ENCODE measurements at places on chromosomes 16 and 17.

- DNase-seq = no peak
Measured at GRCh38 chr16:85555719-85556455, 57.2 kb upstream of the GSE1 start.

GRCh38 chr16:83973077-83973476 lies 5.0 kb downstream of the NECAB2 start:
- DNase-seq = no peak

DNA sequence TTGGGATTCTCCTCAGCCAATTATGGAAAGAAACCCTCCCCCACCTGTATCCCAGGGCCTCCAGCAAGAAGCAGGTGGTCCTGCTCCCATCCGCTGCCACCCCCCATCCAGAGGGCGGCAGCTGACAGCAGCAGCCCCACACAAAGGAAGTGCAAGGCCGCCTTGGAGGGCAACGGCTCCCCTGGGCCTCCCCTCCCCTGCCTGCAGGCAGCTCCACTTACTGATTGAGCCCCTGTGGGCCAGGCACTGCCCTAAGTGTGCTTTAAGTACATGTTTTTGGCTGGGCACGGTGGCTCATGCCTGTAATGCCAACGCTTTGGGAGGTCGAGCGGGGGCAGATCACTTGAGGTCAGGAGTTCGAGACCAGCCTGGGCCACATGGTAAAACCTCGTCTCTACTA lies 257.6 kb downstream of the PARN start:
- no peak for DNase-seq

- DNase-seq = no peak
Measured at GRCh38 chr16:79430191-79430678, 170.3 kb downstream of the MAF start.

GRCh38 chr17:43010667-43011308 lies 4.2 kb downstream of the IFI35 start:
- DNase-seq = no peak

DNA sequence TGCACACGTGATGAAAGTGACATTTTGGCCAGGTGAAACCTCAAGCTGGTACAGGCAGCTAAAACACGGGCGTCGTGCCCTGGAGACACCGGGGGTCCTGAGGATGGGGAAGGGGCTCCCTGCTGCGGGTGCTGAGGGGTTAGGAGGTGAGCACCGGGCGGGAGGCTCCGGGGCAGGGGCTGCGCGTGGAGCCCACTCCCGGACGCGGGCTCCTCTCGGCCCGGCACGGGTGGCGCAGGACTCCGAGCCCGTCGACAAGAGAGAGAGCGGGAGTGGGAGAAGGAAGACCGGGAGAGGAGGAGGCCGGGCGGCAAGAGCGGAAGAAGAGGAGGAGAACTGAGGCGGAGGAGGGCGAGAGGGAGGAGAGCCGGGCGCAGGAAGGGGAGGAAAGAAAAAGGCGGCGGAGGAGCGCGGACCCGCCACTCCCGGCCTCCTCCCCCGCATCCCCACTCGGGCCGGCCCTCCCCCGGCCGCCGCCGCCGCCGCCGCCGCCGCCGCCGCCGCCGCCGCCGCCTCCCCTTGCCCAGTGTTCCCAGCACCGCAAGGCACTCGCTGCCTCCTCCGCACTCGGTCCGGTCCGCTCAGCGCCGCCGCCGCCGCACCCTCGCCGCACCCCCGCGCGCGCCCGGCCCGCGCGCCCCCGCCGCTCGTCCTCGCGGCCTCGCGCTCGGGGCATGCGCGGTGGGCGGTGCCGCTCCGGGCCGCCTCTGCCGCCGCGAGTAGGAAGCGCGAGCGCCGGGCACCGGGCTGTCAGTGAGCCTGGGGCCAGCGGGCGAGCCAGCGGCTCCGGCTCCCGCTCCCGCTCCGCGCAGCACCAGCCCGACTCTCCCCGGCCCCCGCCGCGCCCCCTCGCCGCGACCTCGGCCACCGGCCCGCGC lies at the start of gene PRKCA:
TSS of gene PRKCA (plus strand) at position 750 of the 878 bp plus-strand sequence.
- DNase-seq = no peak

GRCh38 chr16:2190659-2191445 lies 5.6 kb downstream of the CASKIN1 start:
- no peak for DNase-seq

DNA sequence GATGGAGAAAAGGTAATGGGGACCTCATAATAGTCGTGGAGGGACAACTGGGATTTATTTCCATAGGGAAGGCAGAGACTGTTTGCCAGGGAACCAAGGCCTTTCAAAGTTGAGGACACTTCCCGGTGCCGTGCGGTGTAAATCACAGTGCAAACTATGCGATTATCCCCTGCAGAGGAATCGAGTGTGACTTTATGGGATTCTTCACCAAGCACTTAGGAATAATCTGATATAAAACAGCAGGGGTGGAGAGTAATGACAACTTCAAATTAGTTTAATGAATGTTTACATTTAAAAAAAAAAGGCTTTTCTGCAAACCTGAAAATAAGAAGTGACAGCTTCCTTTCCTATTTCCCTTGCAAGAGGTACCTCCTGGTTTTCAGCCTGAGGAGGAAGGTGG lies 538.2 kb downstream of the MAF start:
- DNase-seq = no peak

DNA sequence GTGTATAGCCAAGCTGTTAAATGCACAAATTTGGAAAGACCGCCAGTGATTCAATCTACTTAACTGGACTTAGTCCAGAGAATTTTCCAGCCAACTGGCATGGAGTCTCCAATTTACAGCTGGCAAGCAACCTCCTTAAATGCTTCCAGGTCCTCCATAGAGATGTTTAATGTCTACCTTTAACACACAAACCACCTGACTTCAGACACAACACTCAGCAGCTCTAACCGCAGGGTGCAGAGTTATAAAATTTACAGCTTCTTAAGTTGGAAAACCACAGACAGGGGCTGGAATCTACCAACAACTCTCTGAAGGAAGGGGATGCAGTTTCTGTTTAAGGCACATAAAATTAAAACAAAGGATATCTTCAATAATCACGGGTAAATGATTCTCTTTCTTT lies 106.9 kb downstream of the SYCE1L start:
- no peak for DNase-seq

DNA sequence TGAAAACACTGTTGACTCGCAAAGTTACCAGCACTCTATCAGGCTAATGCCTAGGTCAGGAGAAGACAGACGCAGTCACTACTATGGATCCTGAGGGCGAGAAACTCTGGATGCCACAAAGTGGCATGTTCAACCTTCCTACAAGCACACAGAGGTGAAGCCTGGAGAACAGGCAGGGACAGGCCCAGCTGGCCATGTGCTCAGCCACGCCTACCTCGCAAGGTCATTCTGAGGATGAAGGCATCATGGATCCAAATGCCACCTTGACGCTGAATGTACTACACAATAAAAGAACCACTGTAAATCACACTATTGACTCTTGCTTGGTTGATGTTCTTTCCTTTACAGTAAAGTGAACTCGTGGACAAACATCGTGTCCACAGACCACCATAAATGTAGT lies 85.8 kb downstream of the ANKRD11 start:
- DNase-seq = no peak

- DNase-seq = peak; percentile 80
Measured at GRCh38 chr17:81471818-81472456, 40.7 kb downstream of the ACTG1 start.

- DNase-seq = no peak
Measured at GRCh38 chr16:51651061-51651466, 500.0 kb upstream of the SALL1 start.

GRCh38 chr16:15782573-15783365 lies 74.1 kb downstream of the MYH11 start:
- DNase-seq = no peak

DNA sequence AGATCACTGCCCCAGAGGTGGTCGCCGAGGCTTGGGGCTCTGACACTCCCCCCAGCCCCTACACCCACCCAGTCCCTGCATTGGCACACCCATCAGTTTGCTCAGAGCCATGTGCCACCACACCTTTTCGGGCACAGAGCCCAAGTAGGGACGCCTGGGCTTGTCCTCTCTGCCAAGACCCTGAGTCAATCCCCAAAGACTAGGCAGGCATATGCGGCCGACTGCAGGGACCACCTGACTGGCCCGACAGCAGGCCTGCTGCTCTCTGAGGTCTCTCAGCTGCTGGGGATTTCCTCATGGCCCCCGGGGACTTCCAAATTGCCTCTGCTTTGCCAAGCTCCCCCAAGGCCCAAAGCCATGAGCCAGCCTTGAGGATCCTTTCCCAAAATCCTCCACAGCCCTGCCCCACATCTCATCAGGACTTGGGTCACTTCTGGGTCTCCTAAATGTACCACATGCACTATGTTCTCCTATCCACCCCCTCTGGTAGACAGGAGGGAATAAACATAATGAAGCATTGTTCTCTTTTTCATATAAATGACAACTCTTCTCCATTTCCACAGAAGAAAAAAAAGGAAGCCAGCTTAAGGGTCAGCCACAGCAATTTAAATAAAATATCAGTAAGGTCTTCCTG lies 30.6 kb downstream of the MYO18A start:
- DNase-seq = no peak

GRCh38 chr16:21565861-21566669 lies 33.3 kb upstream of the METTL9 start:
- DNase-seq = no peak

DNA sequence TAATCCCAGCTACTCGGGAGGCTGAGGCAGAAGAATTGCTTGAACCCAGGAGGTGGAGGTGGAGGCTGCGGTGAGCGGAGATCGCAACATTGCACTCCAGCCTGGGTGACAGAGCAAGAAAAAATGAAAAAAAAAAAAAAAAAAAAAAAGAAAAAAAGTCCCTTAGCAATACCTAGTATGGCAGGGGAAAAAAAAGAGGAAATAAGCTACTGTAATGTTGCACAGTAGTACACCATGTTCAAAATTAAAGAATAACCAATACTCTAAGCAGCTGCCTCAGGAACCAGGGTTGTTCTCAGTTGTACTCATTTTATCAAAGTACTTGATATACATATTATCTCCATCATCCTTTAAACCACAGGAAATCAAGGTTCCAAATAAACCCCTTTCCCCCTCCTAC lies 17.3 kb upstream of the TXNDC11 start:
- DNase-seq = no peak

DNA sequence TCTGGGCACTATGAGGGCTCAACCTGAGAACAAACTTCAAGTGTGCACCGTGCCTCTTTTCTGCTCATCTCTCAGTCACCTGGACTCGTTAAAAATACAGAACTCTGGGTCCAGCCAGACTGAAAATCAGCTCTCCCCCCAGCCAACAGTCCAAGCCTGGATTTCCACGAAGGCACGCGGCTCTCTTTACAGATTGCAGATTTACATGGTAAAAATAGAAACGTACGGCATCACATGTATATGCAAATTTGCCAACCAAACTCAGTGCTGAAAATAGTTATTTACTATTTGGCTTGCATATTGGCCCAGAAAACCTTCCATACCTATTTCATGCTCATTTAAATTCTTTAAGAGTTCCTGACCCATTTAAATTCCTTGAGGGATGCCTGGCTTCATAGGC lies 315.8 kb downstream of the MAF start:
- no peak for DNase-seq

DNA sequence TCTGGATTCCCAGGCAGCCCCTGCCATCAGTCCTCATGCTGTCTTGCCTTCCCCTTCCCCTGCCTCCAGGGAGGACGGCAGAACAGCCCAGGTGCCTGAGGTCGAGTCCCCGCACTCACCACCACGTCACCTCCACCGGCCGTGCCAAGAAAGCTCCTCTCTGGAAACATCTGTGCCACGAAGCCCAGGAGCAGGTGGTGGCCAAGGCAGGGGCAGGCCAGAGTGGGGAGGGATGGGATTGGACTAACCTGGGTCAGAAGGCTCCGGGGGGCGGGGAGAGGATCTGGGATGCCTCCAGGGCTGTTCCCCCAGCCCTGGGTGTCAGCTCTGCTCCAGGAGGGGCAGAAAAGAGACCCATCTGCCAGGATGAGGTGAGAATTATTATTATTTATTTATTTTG lies 7.4 kb upstream of the DPEP1 start:
- DNase-seq = no peak

- no peak for DNase-seq
Measured at GRCh38 chr16:23509782-23510163, 521 bp downstream of the GGA2 start.

- no peak for DNase-seq
Measured at GRCh38 chr17:48542114-48542656, 2.7 kb downstream of the HOXB2 start.

GRCh38 chr17:79832218-79833109 lies 6.8 kb downstream of the CBX4 start:
- no peak for DNase-seq

DNA sequence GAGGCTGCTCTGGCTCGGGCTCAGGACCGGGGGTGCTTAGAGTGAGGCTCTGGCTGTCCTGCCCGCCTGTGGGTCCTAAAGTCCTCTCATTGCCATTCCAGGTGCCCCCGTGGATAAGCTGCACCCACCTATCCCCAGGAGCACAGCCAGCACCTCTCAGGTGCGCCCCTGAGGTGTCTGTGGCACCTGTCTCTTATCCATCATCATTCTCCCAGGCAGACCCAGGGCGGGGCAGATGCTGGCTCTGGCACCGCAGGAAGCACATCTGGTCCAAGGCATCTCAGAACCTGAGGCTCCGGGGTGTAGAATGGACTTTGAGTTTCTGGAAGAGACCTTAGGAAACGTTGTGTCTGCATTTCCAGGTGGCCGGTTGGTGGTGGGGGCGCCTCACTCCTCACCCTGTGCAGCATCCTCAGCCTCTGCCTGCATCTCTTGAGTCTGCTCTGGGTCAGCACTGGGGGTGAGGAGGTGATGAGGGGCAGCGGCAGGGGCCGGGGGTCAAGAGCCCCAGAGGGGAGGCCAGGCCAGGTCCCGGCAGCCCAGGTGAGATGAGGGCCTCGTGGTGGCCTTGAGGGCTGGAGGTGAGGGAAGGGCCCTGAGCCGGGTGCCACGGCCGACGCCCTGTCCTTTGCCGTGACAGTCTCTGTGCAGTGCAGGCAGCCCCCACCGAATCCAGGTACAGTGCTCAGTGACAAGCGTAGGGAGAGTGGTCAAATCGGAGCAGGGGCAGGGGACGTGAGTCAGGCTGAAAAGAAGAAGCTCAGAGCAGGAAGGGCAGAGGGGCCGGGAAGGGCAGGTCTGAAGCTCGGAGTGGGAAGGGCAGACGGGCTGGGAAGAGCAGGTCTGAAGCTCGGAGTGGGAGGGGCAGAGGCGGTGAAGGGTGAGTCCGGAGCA lies 173.5 kb downstream of the NPIPB11 start:
- DNase-seq = no peak

- no peak for DNase-seq
Measured at GRCh38 chr16:17965133-17965900, 371.2 kb downstream of the NPIPA8 start.

DNA sequence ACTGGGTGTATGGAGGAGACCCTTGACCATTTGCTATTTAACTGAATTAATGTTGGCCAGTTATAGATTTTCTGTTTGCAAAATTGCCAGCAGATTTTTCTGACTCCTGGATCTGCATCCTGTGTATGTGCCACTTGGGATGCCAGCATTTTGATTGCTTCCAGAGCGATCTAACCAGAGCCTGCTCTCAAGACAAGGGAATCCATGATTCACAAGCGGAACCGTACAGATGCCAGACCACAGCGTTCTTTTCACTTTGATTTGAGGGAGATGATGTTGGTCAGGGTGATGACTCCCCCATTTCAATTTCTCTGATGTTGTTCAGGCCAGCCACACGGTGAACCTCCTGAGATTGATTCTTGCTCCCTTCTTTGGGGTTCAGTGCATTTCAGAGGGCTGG lies 228.7 kb downstream of the CDH13 start:
- peak; percentile 71 for DNase-seq
